ENCODE measurements at places on chromosomes 3 and 15.

GRCh38 chr3:62098646-62099365, 274.5 kb downstream of the FEZF2 start:
- no peak for DNase-seq

- no peak for DNase-seq
Observed at GRCh38 chr3:126107957-126108675, 24.2 kb upstream of the SLC41A3 start.

DNA sequence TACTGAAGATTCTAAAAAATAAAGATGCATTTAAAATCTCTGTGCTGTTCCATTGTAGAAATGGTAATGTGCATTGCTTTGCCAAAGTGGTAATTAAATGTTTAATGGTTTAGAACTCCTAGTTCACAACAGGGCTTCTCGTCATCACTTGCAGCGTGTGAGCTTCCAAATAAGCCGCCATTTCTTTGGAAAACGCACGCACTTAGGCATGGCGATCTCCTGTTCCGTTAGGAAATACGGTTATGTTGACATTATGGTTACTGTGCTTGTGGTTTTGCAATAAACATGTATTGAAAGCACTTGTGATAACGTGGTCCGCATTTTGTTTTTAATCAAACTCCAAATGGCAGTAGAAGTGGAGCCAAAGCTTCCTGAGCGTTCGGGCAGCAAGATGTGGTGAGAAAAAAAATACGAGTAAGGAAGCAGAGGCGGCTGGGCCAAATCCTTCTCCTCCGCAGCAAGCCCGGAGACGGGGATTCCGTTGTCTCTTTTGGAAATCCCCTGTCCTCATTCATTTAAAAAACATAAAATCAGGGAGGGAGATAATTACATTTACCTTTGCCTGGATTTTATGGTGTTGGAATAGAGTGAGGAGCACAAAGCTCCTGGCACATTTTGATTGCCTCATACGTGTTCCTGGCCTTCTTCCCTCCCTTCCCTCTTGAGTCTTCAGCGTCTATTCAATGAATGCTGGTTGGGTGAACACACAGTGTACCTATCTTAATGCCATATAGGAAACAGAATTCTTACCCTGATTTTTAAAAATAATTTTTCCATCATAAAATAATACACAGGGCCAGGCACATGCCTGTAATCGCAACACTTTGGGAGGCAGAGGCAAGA, 97.5 kb downstream of the SLC49A4 start:
- no peak for DNase-seq

DNA sequence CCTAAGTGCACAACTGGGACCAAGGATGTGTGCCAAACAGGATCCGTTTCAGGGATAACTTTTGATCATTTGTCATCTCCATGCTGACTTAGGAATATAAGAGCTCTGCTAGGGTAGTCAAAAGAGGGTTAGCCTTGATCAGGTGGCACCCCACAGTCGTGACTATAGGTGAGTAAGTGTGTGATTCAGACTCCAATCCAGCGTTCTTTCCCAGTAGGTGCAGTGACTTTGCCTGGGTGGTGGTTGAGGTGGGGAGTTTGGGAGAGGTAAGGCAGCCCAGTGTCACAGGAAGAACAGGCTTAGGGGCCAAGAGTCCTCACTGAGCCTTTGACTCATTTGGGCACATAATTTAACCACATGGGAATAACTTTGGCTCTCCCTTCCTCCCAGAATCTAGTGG, 51.0 kb downstream of the CHDH start:
- no peak for DNase-seq

DNA sequence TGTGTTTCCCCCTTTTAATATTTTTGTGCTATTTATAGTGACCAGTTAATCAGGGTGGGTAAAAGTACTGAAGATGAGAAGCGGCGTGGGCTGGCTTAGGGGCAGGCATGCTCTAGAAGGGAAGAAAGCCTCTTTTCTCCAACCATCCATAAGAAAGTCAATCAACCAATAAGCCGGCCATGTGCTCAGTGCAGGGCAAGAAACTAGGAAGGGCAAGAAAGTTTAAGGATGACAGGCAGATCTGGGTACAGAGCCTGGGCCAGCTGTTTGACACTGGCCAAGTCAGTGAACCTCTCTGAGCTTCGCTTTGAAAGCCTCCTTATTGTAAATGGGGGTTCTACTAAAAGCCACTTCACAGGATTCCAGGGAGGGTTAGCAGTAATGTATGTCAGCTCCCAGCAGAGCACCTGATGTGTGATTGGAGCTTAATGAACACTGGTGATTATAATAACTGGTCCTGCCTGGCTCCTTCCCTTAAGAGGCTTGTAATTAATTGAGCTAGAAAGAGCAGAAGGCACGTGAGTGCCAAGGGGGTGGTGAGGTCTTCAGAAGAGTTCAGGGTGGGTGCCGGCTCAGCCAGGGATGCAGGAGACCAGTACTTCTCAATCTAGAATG, 5.7 kb upstream of the CHRNA3 start:
- no peak for DNase-seq

- DNase-seq, result no peak
Observed at GRCh38 chr3:70703305-70704102, 391.1 kb upstream of the MDFIC2 start.

DNA sequence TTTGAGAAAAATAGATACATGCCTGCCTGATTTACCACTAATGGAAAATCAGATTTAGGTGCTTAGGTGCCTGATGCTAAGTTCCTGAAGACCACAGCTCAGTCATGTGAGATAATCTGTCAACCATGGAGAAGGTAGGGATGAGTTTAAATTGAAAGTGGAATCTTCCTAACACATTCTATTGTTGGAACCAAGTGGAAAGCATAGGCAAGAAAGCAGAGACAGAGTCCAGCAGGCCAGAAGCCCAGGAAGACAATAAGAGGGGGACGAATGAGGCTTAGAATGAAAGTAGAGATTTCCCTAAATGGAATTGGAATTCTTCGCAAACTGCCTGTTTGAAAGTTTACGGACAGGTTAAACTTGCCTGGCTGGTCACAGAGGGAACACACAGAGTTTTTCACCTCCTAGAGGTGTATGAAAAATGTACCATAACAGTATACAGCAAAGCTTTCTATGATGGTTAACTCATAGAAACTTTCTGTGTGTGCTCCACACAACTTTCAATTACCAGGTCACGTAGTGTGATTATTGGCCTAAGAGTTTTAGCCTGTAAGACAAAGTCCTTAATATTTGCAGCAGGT, 453.8 kb upstream of the KCNMB2 start:
- DNase-seq, result no peak

- no peak for DNase-seq
Observed at GRCh38 chr3:125186261-125186787, 26.2 kb downstream of the SLC12A8 start.

GRCh38 chr3:39927479-39927878, 118.1 kb downstream of the MYRIP start:
- no peak for DNase-seq

- no peak for DNase-seq
Observed at GRCh38 chr3:190378240-190378891, 9.6 kb upstream of the CLDN16 start.

DNA sequence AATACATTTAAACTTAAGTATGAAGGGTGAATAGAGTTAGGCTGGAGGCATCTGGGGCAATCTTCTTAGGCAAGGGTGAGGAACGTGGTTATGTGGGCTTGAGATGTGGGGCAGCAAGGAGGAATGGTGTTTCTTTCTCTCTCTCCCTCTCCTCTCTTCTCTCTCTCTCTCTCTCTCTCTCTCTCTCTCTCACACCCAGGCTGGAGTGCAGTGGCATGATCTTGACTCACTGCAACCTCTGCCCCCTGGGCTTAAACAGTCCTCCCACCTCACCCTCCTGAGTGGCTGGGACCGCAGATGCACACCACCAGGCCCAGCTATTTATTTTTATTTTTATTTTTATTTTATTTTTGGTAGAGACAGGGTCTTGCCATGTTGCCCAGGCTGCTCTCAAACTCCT, 4.0 kb upstream of the MGA start:
- DNase-seq, result no peak

DNA sequence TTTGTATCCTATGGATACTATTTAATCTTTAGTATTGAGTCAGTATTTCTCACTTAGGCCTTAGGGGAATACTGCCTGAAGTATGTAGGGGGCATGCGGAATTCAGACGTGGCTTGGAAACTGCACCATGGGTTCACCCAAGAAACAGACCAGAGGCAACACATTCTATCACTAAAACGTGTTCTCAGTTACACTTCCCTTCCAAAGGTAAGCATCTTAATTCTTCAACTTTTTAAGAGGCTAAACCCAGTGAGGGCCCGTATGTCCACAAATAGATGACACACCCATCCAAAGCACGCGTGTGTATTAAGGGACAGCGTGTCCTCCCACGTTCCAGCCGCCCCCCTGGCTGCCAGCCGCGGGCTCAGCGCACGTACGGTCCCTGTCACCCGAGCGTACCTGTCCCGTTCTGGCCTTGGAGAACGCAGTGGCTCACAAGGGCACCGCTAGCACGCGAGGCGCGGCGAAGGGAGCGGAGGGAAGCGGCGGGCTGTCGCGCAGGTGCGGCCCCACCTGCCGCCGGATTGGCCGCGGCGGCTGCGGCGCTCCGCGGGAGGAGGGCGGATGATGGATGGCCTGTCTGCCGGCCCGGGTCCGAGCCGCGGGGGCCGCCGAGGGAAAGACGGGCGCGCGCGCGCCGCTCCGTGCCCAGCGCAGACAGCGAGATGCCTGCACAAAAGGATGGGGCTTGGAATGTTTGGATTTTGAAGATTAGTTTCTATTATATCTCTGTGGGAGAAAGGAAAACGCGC, 1003.9 kb upstream of the NR2F2 start:
- no peak for DNase-seq

- no peak for DNase-seq
Observed at GRCh38 chr15:92906020-92906419, 5.9 kb downstream of the CHD2 start.

DNA sequence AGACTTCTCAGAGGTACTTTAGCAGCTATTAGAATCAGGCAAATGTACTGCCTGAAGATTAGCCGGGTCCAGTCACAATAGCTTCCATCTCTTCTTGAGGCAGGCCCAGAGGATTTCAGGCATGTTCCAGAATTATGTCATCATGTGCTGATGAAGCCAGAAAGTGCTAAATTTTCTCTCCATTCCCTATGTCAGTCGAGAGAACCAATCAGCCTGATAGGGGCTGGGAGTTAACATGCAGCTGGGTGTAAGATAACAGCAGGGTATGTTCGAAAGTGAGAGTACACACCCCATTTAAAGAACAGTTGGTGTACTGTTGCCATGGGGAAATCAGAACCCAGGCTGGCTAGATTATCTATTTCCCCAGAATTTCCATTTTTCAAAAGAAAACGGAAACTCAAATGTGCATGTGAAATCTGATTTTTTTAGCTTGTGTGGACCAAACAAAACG, 48.7 kb downstream of the MYH15 start:
- no peak for DNase-seq

- no peak for DNase-seq
Observed at GRCh38 chr3:81554388-81554787, 207.1 kb downstream of the GBE1 start.

GRCh38 chr15:43872416-43873020, 45.7 kb downstream of the WDR76 start:
- no peak for DNase-seq

DNA sequence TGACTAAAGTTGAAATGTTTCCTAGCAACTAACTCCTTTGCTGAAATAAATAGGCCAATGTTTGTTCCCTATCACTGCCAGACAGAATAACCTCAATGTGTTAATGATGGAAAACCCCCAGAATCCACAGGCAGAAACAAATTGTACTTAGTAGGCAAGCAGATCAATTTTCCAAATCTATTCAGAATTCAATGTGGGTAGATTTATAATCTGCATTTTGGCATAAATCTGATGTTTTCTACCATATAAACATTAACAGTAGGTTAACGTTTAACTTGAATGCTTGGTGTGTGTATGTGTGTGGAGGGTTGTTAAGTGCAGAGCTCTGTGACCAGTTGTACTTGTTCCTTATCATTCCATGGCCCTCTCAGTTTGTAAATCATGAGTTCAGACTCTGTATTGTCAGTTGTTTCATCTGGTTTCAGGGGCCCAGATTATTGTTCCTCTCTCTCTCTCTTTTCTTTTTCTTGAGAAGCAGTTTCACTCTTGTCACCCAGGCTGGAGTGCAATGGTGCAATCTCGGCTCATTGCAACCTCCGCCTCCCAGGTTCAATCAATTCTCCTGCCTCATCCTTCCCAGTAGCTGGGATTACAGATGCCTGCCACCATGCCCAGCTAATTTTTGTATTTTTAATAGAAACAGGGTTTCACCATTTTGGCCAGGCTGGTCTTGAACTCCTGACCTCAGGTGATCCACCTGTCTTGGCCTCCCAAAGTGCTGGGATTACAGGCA, 32.8 kb downstream of the PLSCR1 start:
- no peak for DNase-seq

DNA sequence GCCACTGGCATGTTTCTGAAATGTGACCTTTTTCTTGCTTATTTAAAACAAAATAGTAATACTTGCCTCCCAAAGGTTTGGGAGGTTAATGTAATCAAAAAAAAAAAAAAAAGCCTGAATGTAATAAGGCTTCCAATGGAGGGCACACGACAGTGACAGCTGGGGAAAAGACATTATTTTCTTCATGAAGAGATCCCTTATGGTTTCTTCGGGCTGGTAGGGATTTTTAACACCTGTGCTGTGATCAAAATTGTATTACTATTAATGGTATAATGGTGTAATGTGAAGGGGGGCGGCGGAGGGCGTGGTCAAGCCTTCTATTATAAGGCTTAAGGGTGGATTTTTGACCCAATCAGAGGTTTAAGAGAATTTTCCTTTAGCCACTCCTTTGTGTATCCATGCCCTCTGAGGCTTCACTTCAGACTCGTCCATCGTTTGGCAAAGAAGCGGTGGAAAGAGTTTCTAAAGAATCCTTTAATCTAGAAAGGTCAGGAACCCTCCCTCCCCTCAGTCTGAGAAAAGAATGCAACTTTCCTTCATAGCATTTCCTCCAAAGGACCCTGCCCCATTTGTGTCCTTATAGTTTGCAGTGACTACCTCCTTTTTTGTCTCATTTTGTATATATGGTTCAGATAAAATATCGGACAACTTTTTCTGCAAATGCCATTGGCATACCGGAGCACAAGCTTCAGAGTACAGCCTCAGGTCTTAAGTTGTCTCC, 89.5 kb upstream of the CHD2 start:
- DNase-seq, result peak; percentile 43

GRCh38 chr3:137103739-137104138, 146.0 kb downstream of the IL20RB start:
- DNase-seq, result no peak

- no peak for DNase-seq
Observed at GRCh38 chr3:89300526-89300925, 193.1 kb downstream of the EPHA3 start.

DNA sequence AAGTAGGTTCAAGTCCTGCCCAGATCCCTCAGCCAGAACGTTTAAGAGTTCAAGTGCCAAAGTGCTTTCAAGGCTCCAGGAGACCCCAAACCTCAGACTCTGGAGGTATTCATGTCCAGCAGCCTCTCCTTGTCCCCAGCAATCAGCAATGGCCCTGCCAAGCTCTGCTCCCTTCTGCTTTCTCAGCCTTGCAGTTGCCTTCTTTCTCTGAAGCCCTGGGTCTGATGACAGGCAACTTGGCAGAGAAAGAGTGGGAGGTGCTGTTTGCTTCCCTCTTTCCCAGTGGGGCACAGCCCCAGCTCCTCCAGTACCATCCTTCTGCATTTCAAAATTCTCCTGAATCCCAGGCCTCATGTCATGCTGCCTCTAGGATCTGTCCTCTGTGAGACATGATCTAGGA, 40.2 kb downstream of the ATP2B2 start:
- DNase-seq, result no peak

- DNase-seq, result no peak
Observed at GRCh38 chr3:71102111-71102983, 481.2 kb downstream of the FOXP1 start.
